SW 1271 (cell line): ENCODE measurements at places on chromosomes 2 and 18.

DNA sequence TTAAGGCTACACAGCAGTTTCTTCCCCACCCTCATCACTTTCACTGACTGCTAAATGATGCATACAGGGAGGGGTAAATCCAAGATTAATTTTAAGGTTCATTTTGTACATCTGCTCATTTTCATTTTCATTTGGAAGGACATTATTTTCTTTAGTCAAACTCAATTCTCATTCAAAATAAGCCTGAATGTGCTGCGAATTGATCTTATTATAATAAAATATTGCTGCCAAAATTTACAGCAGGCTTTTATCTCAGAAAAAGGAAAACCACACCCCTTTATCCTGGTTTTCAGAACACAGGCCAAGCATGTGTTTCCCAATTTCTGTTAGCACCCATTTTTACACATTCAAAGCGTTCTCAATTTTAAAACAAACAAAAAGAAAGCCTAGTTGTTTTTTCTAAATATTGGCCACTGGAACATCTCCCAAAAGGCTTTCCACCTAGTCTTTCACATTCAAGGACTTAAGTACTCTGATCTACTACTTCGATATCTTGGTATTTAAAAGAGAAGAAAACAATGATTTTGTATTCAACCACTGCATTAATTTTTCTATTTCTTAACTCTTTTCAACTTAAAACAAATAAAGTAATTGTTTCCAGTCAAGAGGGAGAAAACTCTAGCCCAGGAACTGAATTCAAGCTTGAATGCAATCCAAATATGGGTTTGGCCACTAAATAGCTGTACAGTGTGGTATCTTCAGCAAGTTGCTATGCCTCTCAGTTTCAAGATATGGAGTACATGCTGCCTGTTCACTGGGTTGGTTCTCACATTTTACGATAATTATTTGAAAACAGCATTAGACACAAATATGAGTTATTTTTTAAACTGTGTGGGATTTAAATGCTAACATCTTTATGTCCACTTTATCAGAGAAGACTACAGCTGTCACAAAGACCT lies 52.5 kb downstream of the CDH2 start:
- DNase-seq, result no peak

- DNase-seq, result no peak
Observed at GRCh38 chr2:112143150-112143549, 5.0 kb downstream of the FBLN7 start.

DNA sequence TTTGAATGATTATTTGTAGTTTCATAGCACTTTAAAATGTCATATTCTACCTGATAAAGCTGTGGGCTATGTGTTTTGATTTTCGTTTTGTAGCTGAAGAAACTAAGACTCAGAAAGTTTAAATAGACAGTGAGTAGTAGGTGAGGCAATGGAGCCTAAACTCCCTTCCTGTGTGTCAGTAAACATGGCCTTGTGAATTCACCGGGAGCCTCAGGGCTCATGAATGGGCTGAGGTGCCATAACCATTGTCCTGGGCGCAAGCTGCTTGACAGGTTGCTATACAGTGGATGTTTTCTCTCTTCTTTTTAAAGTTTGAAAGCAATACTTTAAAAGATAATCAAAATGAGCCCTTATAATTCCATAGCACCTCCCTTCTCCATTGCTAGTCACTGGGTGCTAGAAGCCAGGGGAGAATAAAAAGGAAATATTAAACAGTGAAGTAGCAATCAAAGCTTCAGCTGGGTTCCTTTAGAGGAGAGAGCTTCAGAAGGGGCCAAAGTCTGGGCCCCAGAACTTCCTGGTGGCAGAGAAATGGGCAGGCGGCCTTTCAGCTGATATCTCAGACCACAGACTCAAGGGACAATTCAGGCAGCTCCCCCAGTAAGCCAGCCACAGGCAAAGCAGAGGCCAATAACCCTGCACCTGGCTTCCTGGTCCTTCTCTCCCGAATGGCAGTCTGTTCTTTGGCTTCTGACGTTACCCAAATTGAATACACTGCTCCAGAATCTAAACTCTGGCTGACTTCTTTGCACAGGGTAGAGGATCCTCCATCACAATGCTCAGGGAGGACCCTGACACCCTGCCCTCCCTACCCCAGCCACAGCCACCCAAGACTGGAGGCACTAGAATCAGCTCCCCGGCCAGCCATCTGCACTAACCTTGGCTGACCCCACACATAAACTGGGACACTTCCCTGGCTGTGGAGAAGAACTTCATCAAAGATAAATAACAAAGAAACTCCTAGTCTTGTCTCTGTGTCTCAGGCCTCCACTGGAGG lies 51.8 kb upstream of the NPAS2 start:
- DNase-seq, result no peak

- DNase-seq, result no peak
Observed at GRCh38 chr18:44273298-44273697, 407.4 kb upstream of the SETBP1 start.

DNA sequence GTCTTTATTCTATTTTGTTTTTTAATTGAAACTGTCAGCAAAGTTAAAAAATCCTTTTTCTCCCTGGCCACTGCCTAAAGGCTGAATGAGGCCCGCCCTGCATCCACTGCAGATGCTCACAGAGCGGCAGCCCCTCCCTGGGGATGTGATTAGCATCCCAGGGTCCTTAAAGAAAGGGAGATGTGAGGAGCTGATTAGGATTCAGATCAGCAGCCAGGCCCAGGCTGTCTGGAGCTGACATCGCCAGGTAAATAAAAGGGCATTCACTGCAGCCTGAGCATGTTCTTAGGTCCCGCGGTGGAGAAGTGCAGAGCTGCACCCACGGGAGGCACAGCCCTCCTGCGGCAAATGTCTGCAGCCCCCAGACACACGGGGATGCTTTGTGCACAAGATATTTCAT lies 83.8 kb downstream of the LONRF2 start:
- DNase-seq, result no peak

DNA sequence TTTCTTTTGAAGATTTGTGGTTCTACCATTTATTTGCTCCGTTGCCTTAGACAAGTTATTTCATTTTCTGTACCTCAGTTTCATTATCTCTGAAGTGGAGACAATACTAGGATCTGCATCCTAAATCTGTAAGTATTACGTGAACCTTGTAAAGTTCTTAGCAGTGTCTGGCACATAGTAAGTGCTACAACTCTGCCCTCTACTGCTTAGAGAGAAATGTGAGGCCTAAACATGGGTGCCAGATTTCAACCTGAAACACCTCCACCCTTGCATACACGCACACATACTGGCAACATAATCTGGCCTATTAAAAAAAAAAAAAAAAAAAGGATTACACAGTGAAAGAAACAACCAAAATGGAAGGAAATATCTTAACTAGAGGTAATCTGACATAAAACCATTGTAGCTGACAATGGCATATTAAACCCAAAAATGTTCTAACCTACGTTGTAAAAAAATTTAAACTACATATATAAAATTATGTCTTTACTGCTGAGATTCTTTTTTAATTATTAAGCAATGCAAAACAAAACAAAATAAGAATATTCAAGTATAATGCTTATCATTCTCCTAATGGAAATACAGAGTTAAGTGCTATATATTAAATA lies 132.6 kb downstream of the MAP2 start:
- DNase-seq, result peak; percentile 25

DNA sequence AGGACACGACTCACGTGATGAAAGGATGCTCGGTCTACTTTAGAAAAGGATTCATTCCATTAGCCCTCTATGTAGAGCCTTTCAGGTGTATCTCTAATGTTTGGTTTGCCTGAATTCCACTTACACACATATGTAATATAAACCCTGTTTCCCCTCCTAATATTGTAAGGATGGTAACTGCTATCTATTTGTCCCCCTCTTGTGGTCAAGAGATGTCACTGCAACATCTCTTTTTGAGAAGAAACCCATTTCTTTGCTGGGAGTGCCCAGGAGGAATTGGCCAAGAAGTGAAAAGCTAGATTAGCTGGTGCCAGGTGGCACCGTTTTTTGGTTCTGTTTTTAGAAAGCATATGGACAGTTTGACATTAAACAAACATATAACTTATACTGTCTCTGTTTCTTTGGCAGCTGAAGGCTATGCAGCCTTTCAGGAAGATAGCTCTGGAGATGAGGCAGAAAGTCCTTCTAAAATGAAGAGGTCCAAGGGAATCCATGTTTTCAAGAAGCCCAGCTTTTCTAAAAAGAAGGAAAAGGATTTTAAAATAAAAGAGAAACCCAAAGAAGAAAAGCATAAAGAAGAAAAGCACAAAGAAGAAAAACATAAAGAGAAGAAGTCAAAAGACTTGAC lies 41.2 kb downstream of the RALBP1 start:
- peak; percentile 41 for DNase-seq

- DNase-seq, result no peak
Observed at GRCh38 chr2:156800781-156801361, 364.7 kb downstream of the GPD2 start.

GRCh38 chr2:177772529-177772928 lies 300.0 kb downstream of the PDE11A start:
- DNase-seq, result no peak

- DNase-seq, result peak; percentile 78
Observed at GRCh38 chr2:177242121-177242987, 22.2 kb downstream of the NFE2L2 start.

GRCh38 chr2:3876685-3877084 lies 173.3 kb downstream of the DCDC2C start:
- DNase-seq, result no peak

DNA sequence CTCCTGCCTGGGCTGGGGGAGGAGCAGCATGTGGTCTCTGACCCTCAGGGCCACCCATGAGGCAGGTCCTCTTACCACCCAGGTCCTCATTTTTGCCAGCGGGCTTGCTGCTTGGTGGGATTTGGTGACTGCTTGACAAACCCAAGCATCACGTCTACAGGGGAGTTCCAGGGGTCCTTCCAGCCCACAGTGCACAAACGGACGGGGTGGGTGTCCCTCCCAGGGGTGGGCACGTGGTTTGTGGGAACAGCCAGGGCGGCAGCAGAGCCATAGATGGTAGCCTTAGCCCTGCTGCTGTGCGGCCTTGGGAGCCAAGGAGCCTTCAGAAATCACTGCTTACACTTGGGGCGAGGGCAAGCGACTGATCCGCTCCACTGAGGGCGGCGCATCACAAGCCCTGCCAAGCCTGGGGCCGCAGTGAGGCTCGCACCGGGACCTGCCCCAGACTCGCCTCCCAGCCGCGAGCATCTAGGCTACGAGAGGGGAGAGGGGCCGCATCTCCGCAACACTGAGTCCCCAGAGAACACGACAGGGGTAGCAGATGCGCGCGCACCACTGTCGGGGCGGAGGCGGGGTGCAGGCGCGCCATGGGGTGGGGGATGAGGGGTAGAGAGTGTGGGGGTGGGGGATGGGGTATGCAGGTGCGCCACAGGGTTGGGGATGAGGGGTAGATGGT lies 36.9 kb downstream of the SNED1 start:
- no peak for DNase-seq

- no peak for DNase-seq
Observed at GRCh38 chr2:176395273-176395854, 126.1 kb downstream of the MTX2 start.

GRCh38 chr2:143336719-143337210 lies 207.5 kb downstream of the ARHGAP15 start:
- no peak for DNase-seq
